ENCODE measurements at places on chromosomes 6 and 20. TPM values are rescaled to one million over a fixed set of nuclear protein-coding genes. Genes with fewer than 3 reads are reported as not detected.

CLPSL1 gene
- total RNA-seq, result not detected

CYP39A1 gene
- total RNA-seq, result not detected

RUNX2 gene
- 39.3 TPM for total RNA-seq

EEF1A2 gene
- total RNA-seq, result 0.45 TPM

CD24 gene
- total RNA-seq, result 0.14 TPM

HLA-DPA1 gene
- total RNA-seq, result 119 TPM

SPATA25 gene
- 0.52 TPM for total RNA-seq

OVOL2 gene
- total RNA-seq, result not detected

C6orf163 gene
- 1.3 TPM for total RNA-seq

MYBL2 gene
- total RNA-seq, result 102 TPM

OR12D2 gene
- not detected for total RNA-seq

COL10A1 gene
- total RNA-seq, result not detected

Data from T-helper 2 cell treated with Interferon-gamma antibody and Interleukin-4, amounts not matched to agents 100 ng/mL and 5 ng/mL, for 36 hours (primary cell).